ENCODE measurements at places on chromosomes 5 and 9.

DNA sequence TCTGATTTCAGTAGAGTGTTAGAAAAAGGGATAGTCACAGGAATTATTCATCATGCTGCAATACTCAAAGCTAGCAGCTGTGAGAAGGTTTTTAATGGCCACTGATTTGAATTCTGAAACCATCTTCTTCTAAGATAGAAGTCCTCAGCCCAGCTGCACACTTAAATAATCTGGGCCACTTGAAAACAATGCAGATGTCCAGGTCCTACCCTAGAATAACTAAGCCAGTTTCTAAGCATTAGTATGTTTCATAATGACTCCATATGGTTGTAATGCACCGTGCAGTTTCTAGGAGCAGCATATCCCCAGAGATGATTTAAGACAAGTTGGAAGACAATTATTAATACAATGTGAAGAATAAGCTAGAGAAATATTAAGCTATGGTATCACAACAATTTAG is 159.9 kb upstream of the FBXL17 start:
- no peak for DNase-seq

DNA sequence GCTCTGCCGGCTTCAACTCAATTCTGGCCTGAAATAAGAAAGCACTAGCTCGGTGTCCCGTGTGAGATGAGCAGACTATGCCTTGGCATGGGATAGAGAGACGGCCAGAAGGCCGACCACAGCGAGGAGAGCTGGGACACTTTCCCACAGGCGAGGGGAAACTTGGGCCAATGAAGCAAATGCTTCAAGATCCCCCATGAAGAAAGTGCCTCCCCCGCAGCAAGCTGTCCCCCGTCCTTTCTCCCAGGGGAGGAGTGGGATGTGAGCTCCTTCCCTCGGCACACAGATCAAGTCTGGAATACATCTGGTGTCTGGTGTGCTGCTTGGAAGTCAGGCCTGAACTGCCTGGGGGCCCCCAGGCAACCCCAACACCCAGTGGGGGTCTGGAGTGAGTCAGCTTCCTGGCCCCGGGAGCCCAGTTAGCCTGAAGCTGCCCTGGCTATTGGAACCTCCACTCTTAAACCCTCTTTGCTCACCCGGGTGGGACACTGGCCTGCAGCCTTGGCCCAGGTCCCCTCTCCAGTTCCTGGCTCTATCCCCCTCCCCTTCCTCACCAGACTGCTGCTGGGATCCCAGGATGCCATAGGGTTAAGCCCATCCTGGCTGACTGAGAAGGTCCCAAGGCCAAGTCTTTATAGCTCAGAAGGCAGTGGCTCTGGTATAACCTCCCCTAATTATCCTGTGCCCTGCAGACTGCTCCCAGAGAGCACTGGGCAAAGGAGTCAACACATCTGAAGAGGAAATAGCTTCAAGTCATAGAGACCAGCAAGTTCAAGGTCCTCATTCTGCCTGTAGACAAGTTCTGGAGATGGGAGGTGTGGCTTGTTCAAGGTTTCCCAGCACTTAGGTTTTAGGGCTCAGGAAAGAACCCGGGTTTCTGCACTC is 205.3 kb downstream of the TTLL11 start:
- no peak for DNase-seq

- no peak for DNase-seq
Measured at GRCh38 chr9:81462801-81463200, 226.5 kb downstream of the TLE1 start.

GRCh38 chr5:148343046-148343407 is 7.7 kb downstream of the SPINK9 start:
- no peak for DNase-seq

GRCh38 chr9:129677456-129677855 is 12.0 kb downstream of the PRRX2 start:
- DNase-seq, result no peak

- DNase-seq, result no peak
Measured at GRCh38 chr5:178241231-178241663, 8.6 kb upstream of the PHYKPL start.

GRCh38 chr5:170403675-170404074 is 14.5 kb upstream of the KCNMB1 start:
- DNase-seq, result no peak
